Stimulated activated CD4-positive, alpha-beta T cell treated with anti-CD3 and anti-CD28 coated beads, TNF-alpha, amount 100 ng/mL, for 24 hours (primary cell): ENCODE measurements at places on chromosomes 2 and 18.

DNA sequence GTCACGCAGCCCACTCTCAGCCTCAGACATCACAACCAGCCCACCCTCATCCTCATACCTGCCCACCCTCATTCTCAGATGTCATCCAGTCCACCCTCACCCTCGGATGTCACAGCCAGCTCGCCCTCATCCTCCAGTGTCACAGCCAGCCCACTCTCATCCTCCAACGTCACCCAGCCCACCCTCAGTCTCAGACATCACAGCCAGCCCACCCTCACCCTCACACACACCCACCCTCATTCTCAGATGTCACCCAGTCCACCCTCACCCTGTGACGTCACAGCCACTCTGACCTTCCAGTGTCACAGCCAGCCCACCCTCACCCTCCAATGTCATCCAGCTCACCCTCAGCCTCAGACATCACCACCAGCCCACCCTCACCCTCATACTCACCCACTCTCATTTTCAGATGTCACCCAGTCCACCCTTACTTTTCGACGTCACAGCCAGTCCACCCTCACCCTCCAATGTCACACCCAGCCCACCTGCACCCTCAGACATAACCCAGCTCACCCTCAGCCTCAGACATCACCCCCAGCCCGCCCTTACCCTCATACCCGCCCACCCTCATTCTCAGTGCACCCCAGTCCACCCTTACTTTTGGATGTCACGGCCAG is 100.3 kb downstream of the LOXHD1 start:
- DNase-seq = no peak

DNA sequence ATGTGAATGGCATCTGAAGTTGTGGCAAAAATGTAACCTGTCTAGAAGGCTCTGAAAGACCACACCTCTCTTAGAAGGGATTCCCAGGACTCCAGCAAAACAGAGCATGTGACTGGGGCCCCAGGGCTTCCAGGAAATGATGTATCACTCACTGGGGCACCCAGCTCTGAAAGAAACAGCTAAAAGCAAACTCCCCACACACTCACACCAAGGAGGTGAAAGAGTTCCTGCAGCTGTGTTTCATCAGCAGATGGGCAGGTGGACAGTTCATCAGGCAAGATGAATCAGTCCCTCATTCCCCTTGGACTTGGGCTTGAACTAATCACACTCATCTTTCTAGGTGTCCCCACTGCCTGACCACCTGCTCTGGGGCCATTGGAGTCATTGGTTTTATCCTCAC is 76.2 kb downstream of the CCBE1 start:
- DNase-seq = no peak

- no peak for DNase-seq
These were observed 9.4 kb downstream of the CYP1B1 start for GRCh38 chr2:38066421-38067115.

- DNase-seq = no peak
These were observed 731.3 kb upstream of the RAB6C start for GRCh38 chr2:129248198-129248597.

GRCh38 chr18:24263050-24263449 is 124.2 kb downstream of the CABYR start:
- no peak for DNase-seq

GRCh38 chr2:2717406-2717805 is 386.3 kb upstream of the MYT1L start:
- no peak for DNase-seq

DNA sequence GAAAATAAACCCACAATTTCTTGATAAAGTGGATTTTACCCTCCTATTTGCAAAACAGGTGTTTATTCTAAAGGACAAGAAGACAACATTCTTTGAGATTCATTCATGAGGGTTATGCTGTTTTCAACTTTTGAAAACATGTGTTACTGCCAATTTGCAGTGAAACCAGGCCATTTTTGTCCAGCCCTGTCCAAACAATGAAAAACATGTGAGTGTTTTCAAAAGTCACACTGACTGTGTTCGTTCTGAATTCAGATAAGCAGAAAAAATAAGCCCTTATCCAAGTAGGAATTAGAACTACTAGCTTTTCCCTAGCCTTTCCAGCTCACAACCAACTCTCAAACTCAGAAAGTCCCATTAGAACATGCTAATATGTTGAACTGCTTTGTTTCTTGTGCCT is 148.1 kb upstream of the PID1 start:
- no peak for DNase-seq

DNA sequence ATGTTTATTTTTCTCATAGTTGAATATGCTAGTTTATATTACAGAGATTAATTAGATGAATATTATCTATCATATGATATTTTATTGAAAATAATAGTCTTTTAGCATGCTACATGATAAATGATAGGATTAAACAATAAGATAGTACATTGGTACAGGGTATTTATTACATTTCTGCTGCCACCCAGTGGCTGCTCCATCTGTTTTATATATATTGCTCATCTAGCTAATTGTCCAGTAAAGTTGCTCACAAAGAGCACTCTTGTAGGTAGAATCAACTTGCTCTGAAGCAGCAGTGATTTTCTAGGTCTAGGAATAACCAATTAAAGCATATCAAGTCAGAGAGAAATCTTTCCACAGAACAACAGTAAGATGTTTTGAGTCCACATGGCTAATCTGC is 183.3 kb downstream of the ASXL3 start:
- no peak for DNase-seq

GRCh38 chr2:240750409-240750808 is 58.7 kb downstream of the AQP12A start:
- DNase-seq = no peak

DNA sequence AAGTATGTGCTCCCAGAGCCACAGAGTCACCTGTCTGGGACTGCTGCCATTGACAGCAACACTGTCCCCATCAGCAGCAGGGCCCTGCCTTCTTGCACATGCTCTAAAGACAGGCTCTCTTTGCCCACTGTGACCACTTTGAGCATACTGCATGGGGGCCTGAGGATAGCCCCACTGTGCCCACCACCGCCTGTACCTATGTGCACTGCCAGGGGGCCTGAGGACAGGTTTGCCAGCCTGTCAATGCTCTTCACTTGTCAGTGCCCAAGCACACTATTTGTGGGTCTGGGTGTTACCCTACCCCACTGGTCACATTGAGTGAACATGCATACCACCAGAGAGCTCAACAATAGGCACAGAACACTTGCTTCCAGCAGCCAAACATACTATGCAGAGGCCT is 1137.0 kb upstream of the FANCL start:
- DNase-seq = no peak

- DNase-seq = peak; percentile 74
These were observed 111.7 kb downstream of the ANKRD44 start for GRCh38 chr2:197198890-197199289.
